ENCODE measurements at places on chromosomes 3 and 15. TPM values are rescaled to one million over a fixed set of nuclear protein-coding genes. Genes with fewer than 3 reads are reported as not detected.

DNA sequence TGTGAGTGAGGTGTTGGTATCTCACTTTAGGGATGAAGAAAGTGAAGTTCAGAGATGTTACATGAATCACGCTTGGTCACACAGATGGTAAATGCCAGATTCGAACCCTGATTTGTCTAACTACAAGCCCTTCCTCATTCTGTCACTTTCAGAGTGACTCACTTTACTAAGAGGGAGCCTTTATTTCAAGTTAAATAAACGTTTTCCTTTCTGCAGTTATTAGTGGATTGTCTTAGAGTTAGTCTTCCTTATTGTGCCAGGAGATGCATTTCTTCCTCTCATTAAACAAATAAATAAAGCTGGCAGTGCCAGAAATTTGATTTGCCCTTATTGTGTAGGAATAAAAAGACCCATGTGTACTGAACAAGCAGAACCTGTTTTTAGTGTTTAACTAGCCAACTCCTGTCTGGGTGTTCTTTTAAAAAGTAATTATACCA lies 162.5 kb downstream of the AKAP13 start:
- no peak for DNase-seq

DNA sequence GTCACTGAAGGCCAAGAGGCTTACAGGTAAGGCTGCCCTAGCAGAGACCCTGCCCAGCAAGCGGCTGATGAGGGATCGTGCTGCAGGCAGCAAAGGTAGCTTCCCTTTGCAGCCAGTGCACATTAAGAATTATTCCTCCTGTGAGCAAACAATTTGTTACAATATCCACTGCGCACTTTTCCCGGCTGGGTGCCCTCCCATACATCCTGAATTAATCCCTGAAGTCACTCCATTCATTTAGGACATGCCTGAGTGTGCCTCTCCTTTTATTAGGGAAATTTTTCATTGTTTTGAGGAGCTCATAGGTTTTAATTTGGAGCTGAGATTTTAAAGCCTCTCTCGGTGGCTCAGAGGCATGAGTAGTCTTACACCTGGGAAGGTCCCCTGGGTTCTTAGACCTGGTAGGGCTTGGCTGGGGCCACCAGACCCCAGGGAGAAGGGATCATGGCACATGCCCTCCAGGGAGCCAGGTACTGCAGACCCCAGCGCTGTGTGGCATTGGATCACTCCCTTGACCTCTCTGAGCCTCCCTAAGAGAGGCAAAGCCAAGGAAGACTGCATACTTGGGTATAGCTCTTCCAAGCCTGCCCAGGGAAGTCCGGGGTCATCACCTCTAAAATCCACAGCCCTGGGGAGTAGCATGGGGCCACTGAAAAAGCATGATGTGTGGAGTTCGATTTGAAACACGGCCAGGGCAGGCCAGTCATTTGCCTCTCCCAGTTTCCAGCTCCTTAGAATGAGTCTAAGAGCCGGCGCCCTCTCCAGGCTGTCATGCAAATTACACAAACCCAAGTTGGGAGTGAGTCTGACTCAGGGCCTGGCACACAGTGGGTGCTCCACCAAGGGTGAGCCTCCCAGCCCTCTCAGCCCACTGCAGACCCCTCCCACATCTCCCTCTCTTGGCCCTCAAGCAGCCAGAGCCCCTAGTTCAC lies 151.9 kb upstream of the LINGO1 start:
- DNase-seq = no peak

- DNase-seq = no peak
Measured at GRCh38 chr15:48859426-48859825, 18.5 kb upstream of the EID1 start.

DNA sequence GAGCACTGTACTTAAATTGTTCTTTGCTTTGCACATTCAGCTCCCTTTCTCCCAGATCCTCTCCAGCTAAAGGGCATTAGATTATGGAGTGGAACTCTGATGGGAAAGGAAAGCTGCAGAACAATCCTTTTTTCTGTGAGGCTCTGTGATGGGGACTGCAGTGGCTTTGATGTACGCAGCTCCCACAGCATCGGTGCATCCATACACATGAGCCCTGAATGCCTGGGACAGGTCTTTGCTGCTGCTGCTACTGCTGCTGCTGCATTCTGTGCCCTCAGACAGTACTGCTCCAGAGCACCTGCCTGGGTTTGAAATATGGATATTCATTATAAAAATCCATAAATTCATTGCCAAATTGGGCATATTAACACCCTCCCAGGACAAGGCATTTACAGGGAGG lies 164.4 kb downstream of the WDR76 start:
- DNase-seq = no peak

DNA sequence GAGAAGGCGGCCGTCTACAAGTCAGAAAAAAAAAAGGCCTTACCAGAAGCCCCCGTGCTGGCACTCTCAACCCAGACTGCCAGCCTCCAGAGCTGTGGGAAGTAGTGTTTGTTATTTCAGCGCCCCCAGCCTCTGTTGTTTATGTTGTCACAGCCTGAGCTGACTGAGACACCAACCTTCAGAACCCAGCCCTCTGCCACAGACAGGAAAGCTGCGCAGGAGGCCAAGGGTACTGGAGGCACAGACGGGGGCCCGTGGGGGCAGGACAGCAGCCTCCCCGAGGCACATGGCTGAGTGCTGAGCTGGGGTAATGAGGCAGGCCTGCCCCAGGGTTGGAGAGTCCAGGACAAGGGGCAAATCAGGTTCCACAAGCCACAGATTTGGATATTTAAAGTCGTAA lies 33.7 kb downstream of the HCN4 start:
- DNase-seq = no peak

DNA sequence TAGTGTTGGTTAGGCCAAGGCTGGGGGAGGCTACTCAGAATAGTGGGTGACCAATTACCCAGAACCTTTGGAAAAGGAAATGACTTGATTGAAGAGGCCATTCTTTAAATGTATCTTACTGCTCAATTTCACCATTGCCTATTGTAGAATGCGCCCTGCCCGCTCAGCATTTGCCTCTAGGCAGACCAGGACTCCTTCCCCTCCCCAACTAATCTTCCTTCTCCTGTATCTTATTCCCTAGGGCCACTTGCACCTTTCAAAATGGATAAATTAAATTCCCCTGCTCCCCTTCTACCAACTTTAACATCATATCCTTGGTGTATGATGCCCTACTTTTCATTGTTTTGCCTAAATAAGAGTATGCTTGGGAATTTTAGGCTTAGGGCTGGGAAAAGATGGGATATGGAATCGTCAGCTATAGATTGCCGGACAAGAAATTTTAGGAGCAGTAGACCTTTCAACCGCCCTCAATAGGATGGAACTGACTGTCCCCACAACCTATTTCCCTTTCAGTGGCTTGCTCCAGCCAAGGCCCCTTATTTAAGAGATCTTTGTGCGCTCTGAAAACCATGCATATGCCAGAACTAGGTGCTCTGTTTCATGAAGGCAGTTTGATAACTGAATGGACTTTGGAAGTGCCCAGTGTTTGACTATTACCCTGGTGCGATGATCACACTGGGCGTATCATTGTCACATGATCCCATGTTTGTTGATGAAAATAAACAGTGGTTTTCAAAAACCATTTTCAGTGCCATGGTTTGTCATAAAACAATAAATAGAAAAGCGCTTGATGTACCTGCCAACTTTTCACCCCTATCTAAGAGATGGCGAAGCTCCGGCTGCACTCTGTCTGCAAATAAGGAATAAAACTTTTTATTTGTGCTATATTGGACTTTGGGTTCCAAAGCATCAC lies 74.3 kb upstream of the TSEN2 start:
- DNase-seq = peak; percentile 51

DNA sequence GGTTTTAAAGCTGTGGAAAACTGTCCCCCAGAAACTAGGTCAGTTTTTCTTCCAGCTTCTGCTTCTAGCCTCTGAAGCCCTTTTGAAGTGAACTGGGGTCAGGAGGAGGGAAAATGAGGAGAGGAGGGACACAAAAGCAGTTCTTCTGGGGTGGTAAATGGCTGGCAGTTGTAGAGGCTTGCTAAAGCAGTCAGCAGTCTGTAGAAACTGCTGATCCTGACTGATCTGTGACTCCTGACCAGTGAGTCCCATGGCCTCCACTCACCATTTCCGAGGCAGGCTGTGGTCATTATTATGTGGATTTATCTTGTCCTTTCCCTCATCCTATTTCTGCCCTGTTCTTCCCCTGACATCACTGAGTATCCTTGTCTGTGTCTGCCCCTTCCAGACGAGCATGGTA lies 276.4 kb upstream of the ROPN1 start:
- DNase-seq = no peak

DNA sequence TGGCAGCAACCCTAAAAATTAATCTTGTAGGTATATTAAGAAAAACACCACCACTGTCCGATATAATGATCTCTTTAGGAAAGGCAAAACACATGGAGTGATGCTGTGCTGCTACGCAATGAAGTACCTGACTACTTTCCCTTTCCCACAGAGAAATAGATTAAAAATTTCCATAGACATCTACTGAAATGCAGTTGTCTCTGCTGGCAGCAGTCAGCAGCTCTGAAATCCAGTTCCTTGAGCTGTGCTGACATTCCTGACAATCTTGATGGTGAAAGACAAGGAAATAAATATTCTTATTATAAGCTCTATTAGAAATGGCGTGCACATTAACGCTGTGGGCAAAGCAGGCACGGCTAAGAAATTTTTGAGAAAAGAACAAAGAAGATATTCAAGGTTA lies 287.6 kb downstream of the IL5RA start:
- DNase-seq = no peak

GRCh38 chr15:101481381-101481705 lies 8.2 kb downstream of the PCSK6 start:
- no peak for DNase-seq

DNA sequence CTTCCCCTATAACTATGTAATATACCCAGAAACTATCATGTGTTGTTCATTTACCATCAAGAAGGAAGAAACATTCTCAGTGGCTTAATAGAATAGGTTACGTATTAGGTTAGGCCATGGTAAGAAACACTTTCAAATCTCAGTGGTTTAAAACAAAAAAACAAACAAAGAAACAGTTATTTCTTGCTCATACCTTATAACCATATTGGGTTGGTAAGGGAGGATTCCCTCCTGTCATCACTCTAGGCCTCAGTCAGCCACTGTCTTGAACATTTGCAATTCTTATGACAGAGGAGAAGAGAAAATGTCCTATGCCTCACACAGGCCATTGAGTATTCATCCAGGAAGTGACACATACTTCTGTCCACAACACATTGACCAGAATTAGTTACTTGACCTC lies 727.7 kb upstream of the NECTIN3 start:
- no peak for DNase-seq

DNA sequence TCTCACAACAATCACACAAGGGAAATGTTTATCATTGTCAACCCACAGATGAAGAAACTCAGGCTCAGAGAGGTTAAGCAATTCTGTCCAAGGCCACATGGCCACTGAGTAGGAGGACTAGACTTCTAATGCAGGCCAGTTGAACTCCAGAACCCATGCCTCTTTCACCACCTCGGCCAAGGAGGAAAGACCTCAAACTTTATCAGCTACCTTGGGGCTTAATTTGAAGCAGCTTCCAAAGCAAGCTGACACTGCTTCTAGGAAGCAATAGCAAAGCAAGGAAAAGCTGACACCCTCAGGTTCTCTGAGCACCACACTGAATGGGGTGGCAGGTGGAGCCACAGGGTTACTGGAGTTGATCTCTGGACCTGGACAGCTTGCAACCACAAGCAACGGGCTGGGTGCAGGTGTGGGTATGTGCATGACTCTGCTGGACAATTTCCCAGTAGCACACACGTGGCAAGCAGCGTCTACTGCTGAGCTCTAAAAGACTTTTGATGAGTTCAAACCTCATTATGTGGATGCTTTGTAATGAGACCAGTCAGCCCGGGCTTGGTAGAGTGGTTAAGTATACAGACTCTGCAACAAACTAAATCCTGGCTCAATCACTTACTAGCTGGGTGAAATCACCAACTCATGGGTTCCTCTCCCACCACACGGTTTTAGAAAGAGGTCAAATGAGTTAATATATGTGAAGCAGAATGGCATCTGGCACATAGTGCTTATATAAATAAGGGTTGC lies 23.1 kb downstream of the CCNL1 start:
- DNase-seq = peak; percentile 84

GRCh38 chr15:69758810-69759790 lies 306.5 kb downstream of the RPLP1 start:
- DNase-seq = peak; percentile 80

DNA sequence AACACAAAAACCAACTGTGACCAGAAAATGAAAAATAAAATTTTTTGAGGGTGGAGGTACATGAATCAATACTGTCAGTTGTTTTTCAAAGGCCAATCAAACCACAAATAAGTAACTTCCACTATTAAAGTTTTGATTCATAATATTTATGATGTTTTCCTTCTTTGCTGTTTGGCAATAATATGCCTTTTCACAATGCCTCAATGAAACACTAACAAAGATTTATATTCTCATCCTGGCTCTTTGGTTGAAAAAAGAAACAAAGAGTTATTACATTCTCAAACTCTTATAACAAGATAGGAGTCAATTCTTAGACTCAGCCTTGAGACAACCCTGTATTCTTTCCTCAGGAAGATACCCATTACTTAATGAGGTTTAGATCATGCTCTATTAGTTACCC lies 63.1 kb downstream of the C3orf70 start:
- DNase-seq = no peak

- no peak for DNase-seq
Measured at GRCh38 chr3:48459773-48460516, 13.4 kb downstream of the ATRIP start.

DNA sequence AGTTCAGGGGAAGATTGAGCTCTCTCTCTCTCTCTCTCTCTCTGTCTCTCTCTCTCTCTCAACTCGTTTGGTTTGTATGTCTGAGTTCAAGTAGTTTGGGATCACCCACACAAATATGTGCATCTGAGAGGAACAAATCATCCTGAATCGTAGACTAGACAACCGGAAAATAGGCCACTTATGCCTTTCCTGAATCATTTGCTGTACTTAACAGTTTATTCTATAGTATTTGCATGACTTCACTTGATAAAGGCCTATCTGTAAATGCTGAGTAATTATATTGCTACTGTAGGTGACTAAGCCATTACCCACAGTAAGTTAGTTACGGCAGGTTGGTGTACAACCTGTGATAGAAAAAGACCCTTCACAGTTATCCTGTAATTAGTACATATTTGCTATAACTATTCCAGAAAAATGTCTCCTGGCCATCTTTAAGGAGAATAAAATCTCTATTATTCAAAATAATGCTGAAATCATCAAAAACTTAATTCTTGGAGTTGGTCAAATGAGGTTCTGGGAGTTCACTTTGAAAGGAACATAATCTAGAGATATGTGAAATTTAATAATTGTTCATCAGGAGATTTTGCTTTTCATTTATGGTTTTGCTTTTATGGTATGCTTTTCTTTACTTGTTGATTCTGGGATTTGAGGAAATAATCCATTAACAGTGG lies 31.1 kb downstream of the OXSM start:
- DNase-seq = no peak

GRCh38 chr15:26928051-26928450 lies 42.9 kb upstream of the GABRG3 start:
- DNase-seq = no peak

DNA sequence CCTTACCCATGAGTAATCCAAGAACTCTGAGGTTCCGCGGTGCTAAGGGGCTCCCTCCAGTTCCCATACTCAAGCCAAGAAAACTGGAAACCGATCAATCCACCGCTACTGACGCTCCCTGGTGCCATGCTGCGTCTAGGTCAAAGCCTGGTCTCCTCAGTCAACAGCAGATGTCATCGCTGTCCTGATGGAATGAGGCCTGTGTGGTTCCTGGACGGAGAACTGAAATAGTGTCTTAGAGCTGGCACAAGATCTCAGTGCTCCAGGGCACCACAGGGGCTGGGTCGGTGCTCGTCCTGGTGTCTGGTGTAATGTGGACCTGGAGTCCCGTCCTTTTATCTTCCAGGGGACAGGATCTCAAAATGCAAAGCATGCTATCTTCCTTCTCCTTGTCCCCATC lies 373.9 kb upstream of the CFAP20DC start:
- no peak for DNase-seq

TRH gene
- not detected for total RNA-seq

POTEB3 gene
- total RNA-seq = not detected

SLC6A11 gene
- not detected for total RNA-seq

NR1I2 gene
- total RNA-seq = 141 TPM

IL17RD gene
- 1.2 TPM for total RNA-seq
